ENCODE measurements at places on chromosomes 5 and 9.
A peak's percentile ranks its signal among the peaks of the same experiment; 100 is the strongest.

DNA sequence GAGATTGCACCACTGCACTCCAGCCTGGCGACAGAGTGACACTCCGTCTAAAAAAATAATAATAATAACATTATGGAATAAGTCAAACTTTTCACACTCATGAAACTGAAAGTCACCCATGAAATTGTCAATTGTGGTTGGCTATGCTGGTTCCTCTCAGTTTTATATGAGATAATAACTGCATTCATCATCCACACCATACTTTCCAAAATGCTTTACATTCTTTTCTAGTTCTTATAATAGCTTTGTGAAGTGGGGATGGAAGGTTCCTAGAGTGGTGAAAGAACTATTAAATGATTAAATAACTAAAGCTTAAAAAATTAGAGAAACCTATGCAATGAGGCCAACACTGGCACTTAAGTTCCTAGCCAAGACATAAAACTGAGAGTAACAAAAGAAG is 12.6 kb upstream of the ASPN start:
- DNase-seq = no peak

DNA sequence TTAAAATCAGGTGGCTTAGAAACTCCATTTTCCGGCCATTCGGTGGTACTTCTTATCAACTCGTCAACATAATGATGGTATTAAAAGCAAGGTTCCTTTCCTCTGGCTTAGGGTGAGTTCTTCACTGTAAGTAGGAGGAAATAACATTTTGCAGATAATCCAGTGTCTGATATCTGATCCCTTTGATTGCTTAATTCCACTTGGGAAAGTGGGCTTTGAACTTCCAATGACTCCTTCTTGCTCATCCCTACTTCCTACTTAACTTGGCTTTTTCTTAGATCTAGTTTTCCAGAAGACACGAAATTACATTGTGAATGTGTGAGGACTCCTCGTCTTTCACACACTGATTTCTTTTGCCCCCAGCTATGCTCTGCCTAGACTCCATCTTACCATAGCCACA is 31.5 kb downstream of the DDX31 start:
- DNase-seq = no peak

- DNase-seq = no peak
These were observed 344.5 kb downstream of the PRR16 start for GRCh38 chr5:120808606-120809005.

DNA sequence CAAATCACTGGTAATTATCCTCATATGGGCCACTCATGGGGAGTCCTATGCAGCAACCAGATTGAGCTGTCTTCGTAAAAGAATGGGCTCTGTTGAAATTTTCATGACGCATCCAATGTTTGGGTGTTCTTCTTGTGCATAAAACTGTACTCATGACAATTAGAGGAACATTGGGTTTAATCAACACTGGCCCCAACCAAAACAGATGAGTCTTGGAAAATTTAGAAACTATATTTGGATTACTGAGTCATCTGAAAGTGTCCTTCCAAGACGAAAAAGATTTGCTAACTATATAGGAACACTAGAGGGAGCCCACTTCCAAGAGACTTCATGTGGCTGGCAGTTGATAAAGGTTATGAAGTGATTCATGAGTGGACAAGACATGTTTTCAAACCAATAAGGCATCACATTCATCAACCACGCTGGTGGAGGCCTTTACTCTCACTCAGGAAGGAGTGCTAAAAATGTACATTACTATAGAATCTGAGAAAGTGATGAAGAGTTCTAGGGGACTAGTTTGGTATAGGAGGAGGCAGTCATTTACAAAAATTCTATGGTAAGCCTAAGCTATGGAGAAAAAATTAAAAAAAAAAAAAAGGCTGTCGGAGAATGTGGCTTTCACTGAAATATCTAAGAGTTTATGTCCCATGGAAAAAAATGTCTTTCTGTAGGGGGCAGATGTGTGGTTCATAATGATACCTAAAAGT is 313.5 kb downstream of the PRDM9 start:
- peak; percentile 44 for DNase-seq

- no peak for DNase-seq
These were observed 307.8 kb downstream of the NR2F1-AS1 start for GRCh38 chr5:93273176-93273575.

DNA sequence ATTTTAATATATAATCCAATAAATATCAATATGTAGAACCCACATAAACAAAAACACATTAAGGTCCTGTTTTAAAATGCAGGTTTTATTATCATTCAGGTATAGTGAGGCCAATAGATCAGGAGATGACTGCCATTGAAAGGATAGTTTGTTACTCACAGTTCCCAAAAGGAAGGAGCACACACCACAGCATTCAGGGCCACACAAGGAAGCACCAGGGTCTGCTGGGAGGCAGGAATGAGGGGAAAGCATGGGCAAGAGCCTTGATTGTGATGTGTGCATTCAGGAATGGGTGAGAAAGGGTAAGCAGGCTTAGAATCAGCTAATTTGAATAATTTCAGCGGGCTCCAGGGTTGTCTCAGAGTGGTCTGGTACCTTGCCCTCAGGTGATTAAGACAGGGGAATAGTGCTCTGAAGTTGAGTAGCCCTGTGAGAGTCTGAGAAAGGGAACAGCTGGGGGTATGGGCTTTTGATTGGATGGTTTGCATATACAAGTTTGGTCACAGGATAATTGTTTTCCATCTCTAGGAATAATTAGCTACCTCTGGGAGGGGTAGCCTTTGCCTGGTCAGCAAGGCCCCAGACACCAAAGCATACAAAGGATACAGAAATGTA is 19.8 kb upstream of the OTULIN start:
- DNase-seq = no peak

DNA sequence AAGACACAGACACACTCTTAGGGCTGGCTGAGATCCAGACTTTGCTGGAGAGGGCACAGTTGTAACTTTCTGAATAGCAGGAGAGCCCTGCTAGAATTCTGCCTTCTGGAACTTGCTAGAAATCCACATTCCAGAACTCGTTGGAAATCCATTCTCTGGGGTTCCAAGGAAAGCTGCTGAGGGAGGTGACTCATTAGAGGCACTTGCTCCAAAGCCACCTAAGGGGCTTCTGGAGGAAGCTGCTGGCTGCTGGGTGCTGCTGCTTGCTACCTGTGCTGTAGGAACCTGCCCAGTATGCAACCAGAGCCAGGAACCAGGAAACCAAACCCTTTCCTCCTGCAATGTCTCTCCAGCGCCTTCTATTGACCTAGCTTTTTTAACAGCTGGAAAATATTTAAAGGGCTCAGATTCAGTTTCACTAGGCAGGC is 4.1 kb upstream of the TLE4 start:
- no peak for DNase-seq

DNA sequence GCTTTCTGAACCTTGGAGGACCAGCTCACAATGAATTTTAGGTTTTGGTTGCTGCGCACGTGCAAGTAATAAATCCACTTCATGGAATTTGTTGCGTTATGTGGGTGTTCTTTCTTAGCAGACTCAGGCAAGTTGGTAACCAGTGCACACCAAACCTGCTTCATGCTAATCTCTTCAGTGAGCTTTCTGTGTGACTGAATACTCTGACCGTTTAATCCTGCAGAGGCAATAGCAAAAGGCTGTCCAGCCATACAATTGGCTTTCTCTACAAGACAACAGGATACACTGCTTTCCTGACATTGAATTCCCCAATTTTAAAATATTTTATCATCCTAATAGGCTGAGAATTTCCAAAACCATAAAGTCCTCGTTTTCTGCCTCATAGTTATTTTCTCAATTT is 10.3 kb downstream of the UGT3A2 start:
- DNase-seq = no peak

- DNase-seq = no peak
These were observed 50.8 kb upstream of the PCSK1 start for GRCh38 chr5:96483878-96484277.

DNA sequence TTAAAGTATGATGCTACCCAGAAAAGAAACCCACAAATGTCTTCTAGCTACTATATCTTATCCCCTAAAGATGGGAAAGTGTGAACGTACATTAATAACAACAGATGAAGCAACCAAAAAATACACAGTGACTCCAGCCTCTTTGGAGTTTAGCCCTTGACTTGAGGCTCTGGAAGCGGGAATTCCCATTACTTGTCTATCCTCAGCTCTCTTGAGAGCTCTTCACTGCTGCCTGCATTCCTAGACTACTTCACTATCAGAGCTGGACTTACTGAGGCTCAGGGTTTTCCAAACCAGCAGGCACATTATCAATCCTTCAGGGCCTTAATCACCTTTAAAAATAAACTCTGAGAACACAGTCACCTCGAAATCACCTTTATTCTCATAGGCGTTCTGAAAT is 1.0 kb upstream of the NME5 start:
- DNase-seq = no peak

GRCh38 chr5:123249446-123249845 is 160.4 kb downstream of the PRDM6 start:
- DNase-seq = no peak

DNA sequence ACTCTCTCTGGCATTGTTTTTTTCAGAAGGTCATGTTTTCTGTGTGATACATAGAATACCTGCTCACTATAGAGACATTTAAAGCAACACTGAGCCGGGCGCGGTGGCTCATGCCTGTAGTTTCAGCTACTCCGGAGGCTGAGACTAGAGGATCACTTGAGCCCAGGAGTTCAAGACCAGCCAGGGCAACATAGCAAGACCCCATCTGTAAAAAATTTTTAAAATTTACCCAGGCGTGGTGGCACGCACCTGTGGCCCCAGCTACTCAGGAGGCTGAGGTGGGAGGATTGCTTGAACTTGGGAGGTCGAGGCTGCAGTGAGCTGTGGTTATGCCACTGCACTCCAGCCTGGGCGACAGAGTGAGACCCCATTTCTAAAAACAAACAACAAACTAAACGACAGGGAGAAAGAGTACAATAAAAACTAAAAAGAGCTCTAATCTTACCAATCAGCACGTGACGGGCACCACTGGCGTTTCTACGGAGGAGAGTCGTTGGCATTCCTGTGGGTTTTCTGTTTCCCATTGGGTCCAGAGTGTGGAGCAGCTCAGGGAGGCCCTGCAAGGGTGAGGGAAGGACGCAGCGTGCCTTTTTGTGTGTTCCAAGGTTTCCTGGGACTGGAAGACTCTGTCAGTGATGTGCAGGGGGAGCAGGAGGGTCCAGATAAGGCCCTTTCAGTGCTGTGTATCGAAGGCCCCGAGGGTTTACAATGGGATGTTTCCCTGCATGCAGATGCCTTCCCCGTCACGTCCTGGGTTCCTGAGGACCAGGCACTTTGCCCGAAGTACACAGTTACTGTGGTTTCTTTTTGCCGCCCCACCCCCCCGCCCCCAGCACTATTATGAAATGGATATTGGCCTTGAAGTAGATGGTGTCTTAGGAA is 7.2 kb upstream of the RNU6ATAC start:
- DNase-seq = no peak

DNA sequence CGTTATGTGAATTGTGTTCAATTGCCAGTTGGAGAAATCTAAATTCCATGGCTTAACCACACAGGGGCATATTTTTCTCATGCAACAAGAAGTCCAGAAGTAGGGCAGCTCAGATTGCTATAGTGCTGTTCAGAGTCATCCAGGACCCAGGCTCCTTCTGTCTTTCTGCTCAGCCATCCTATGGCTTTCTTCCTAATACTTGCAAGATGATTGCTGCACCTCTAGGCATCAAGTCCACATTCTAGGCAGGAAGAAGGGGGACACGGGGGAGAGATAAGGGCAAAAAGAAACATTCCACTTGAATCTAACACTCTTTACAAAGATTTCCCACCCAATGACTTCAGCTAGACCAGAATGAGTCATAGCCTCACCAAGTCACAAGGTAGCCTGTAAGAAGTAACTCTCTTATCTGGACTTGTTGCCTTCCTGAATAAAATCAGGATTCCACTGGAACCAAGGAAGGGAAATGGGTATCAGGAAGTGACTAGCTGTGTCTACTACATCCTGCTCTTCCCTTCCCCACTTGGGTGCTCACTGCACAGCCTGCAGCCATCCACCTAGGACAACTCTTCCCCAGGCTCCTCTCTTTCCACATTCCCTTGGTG is 5.3 kb downstream of the ERAP2 start:
- DNase-seq = no peak

- DNase-seq = no peak
These were observed 132.3 kb downstream of the IRX2 start for GRCh38 chr5:2619216-2619615.

DNA sequence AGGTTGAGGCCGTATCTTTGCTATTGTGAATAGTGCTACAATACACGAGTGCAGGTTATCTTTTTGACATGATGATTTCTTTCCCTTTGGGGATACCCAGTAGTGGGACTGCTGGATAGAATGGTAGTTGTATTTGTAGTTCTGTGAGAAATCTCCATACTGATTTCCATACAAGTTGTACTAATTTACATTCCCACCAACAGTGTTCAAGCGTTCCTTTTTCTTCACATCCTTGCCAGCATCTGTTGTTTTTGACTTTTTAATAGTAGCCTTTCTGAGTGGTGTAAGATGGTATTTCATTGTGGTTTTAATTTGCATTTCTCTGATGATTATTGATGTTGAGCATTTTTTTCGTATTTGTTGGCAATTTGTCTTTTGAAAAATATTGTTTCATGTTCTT is 41.4 kb downstream of the CNOT6 start:
- no peak for DNase-seq

- no peak for DNase-seq
These were observed 103.7 kb downstream of the ARL15 start for GRCh38 chr5:54206580-54207229.

DNA sequence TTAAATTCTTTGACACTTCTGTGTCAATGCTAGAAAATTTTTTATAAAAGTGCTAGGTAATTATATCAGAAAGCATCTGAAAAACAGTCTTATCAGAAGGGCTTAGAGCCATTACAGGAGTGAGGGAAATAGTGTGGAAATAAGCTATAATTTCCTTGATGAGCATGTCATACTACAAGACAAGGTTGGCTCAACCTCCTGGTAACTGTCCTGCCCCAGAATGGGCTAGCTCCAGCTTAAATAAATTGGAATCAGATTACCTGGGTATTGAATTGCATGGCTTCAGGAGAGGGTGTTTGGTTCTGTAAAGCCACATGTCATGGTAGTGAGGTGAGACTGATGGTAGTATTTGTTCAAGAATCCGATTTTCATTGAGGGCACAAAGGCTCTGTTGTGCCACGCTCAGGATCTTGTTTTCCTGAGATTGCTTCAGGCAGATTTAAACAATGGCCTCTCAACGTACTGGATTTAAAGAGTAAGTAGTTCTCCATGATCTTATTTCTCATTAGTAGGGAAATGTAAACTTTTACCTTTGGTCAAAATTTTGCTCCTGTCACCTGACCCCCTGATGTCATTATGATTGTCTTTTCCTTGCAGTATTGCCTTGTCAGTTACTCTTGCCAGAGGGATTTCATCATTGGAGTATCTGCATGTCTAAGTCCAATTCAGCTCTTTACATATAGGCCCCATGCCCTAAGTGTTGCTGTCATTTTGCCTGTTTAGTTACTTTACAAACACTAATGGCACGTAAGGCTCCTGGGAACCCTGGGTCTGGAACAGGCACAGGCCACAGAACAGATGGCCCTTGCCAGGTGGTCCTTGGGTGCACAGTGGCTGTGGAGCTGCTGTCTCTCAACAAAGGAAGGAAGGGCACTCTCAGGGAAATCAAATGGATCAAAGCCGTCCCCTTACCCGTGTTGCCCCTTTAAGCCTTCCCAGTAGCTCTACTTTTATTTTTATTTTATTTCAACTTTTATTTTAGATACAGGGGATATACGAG is 21.3 kb downstream of the TRIO start:
- DNase-seq = no peak
